ENCODE measurements at places on chromosomes 7 and 10.

GRCh38 chr7:1886361-1887064, 216.4 kb downstream of the ELFN1 start:
- no peak for DNase-seq

DNA sequence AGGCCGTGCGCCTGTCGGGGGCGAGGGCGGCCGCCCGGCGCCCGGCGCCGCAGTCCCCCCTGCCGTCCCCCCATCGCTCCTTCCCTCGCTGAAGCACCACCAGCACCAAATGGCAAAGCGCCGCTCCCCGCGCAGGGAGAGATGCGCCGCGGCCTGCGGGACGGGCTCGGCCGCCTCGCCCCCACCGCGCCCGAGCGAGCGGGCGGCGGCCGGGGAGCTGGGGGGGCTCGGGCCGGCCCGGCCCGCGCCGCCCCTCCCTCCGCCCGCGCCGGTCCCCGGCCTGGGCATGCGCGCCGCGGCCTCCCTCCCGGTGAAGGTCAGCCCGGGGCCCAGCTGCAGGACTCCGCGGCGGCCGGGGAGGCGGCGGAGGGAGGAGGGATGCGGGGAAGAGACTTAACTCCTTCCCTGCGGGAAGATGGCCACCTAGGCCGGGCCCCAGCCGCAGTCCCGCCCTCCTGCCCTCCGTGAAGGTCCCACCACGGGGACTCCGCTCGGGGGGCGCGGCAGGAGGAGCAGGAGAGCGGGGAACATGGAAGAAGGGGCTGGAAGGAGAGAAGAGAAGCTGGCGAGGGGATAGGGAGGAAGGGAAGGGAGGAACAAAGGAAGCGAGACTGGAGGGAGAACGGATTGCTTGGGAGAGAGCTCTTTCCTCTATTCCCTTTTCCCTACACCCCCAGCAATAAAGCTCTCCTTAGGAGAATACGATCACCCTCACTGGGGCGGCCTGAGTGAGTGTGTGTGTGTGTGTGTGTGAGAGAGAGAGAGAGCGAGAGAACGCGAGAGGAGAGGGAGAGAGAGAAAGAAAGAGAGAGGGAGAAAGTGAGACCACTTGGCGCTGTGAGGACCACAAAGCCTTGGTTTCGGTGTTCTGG, 3.4 kb upstream of the SMARCD3 start:
- DNase-seq: no peak

DNA sequence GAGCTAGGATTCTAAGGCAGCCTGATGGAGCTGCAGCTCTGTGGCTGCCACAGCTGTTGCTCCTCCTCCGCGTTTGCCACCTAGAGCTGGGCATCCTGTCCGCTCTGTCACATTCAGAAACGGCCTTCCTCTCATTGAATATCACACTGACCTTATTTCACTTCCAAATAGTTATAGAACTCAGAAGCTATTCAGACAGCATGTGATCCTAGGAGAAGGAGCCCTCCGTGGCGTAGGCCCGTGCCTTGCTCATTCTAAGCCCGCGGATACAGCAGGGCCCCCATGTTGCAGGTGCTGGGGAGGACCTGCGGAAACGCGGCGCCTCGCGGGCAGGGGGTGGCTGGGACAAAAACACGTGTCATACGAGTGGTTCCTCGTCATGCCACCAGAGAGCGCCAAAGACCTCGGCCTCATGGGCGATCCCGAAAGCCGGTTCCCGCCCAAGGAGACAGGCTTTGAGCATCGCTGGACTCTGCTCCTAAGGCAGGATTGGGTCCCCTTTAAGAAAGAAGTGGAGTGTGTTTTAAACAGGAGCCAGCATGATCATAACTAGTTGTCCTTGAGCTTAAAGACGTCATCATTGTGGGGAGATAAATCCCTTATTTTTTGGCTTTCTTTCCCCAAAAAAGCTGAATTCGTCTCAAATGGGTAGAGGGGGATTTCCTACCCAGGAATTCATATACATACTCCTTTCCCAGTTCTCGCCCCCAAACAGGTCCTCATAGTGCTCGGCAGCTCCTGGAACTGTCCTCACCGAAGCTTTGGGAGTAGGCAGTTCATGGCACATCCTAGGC, 17.9 kb upstream of the FIGNL1 start:
- DNase-seq: no peak

GRCh38 chr7:7347045-7347444, 164.7 kb downstream of the C1GALT1 start:
- DNase-seq: no peak

DNA sequence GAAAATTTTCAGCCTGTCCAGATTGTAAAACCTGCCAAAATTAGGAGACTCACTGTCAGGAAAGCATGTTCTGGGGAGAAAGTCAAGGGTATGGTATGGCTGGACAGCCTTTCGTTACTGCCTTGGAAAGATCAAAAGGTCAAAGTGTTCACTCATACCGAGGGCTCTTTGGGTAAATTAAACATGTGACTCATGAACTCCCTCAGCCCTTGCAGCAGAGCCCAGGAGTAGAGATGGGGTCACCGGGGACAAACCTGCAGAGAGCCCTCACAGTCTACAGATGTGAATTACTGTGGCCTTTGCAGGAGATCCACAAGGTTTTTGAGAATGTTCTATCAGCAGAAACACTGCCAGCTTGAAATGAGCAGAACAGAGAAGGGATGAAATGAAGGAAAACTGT, 275.7 kb downstream of the KLF6 start:
- DNase-seq: no peak

DNA sequence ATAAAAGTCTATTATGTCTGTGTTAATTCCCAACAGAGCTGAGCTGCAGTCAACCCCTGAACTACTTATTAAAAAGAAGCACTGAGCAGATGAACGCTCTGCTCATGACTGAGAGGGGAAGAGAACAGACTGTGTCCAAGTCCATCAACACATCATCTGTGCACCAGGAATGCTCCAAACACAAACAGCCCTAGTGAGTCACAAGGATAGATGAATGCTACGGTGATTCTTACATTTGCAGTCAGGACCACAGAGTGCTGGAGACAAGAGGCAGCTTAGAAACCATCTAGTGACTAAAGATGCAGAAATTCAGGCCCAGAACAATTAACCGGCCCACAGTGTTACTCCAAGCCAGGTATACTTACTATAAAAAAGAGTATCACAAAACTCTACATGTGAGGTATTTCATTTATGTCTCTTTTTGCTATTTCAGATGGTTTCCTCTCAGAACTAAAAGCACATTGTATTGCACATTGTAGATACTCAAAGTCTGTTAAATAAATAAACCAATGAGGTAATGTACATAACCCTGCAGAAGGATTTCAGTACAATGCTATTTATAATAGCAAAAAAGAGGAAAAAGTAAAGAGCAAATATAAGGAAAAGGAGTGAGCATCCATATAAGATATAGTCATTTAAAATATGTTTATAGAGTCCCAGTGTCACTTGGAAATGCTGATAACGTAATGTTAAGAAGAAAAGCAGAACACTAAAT, 159.2 kb downstream of the KCNMA1 start:
- DNase-seq: no peak

- DNase-seq: no peak
Measured at GRCh38 chr7:118245267-118246040, 20.9 kb downstream of the ANKRD7 start.

Data from NCI-H1436 treated with DMSO at 0.1 percent for 48 hours (cell line).